Left colon (tissue), 2 donors: ENCODE measurements at places on chromosomes 2 and 18. TPM values are rescaled to one million over a fixed set of nuclear protein-coding genes. Genes with fewer than 3 reads are reported as not detected.

The AFF3 gene
- 4.7 TPM for total RNA-seq

The OR6B2 gene
- total RNA-seq: not detected

The IMP4 gene
- 74.8 TPM for total RNA-seq

The SLC8A1 gene
- 22.6 TPM for total RNA-seq

The CLIP4 gene
- total RNA-seq: 7.3 TPM

The AMER3 gene
- total RNA-seq: 0.40 TPM

The CGREF1 gene
- 3.8 TPM for total RNA-seq
